Activated T-helper 17 cell treated with anti-CD3 and anti-CD28 coated beads, Interleukin-2, amount 50 U/mL, for 72 hours (primary cell): ENCODE measurements at places on chromosomes 11 and 22. TPM values are rescaled to one million over a fixed set of nuclear protein-coding genes. Genes with fewer than 3 reads are reported as not detected.

DNA sequence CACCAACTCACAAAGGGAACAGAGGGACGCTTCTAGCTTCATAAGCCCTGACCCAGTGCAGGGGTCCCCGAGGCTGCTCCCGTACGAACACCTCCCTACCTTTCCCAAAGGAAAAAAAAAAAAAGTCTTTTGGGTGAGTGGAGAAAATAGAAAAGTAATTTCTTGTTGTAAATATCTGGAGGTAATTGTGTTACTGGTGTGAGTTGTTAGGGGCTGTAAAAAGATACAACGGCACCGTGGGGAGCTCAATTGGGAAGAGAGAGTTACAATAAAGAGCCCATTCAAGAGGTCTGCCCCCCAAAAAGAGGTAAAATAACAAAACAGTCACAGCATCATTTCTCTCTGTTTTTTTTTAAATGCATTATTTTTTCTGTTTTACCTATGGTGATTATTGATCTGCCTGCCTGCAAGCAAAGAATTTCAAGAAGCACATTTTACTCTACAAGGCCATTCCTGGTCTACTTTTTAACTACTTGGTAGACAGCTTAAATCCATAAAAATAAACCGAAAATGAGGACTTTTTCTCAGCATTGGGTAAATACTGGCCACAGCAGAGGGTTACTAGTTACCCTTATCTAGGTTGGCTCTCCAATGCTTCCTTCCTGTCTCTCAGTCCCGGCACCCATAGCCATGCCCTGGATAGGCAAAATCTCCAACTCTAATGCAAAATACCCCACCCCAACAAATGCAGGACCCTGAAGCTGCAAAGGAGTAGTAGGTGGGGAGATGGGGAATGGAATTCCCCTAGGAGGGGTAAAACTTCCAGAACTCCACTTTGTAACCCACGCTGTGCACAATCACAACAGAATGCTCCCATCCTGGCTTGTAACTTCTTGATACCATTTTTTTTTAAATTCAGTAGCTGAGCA is 3.1 kb downstream of the PAX6 start:
- no peak for ATAC-seq

DNA sequence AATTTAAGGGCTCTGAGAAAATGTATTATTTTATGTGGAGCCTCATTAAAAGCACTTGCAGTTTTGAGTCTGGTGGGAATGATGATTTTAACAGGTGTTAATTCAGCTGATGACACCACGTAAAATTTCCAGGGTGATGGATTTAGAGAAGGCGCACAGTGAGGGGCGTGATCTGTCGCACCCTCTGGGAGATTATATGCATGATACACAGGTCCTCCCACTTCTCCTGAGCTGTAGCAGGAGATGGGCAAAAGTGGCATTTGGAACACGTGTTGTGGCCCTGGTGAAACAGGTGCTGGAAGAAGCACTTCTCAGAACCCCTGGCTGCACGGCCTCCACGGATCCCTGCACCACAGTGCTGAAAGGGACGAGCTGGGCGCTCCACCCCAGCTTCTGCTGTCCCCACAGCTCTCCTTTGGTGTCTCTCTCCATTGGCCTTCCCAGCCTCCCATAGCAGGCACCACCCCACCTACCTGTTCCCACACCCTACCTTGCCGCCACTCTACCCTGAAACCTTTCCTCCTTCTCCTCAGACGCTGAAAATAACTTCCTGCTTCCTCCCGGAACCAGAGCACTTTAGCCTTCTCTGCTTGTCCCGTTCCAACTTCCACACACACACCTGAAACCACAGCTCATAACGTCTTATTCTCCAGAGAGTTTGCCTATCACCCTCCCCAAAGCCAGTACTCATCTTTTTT is 6.9 kb upstream of the SORL1 start:
- ATAC-seq = no peak

DNA sequence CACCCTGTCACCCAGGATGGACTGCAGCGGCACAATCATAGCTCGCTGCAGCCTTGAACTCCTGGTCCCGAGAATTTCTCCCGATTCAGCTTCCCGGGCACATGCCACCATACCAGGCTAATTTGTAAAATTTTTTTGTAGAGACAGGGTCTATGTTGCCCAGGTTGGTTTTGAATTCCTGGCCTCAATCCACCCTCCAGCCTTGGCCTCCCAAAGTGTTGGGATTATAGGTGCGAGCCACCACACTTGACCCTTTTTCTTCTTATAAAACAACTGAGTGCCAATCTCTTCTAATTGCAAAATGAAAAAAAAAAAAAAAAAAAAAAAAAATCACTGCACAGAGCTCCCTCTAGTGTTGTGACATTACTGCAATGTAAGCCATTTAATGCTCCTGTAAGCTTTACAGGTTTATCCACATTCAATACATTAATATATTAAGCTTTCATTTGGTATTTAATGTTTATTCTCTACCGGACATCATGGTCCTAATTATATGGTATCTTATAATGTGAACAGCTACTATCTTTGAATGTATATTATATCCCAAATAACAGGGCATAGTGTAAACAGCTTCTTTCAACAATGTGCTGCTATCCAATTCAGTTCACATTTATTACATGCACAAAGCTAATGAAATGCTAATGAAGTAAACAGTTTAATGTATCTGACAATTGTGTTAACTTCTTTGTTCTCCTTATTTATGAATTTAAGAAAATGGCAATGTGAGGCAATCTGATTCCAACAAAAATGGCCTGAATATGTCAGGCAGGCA is 44.6 kb downstream of the COPB1 start:
- ATAC-seq = no peak

DNA sequence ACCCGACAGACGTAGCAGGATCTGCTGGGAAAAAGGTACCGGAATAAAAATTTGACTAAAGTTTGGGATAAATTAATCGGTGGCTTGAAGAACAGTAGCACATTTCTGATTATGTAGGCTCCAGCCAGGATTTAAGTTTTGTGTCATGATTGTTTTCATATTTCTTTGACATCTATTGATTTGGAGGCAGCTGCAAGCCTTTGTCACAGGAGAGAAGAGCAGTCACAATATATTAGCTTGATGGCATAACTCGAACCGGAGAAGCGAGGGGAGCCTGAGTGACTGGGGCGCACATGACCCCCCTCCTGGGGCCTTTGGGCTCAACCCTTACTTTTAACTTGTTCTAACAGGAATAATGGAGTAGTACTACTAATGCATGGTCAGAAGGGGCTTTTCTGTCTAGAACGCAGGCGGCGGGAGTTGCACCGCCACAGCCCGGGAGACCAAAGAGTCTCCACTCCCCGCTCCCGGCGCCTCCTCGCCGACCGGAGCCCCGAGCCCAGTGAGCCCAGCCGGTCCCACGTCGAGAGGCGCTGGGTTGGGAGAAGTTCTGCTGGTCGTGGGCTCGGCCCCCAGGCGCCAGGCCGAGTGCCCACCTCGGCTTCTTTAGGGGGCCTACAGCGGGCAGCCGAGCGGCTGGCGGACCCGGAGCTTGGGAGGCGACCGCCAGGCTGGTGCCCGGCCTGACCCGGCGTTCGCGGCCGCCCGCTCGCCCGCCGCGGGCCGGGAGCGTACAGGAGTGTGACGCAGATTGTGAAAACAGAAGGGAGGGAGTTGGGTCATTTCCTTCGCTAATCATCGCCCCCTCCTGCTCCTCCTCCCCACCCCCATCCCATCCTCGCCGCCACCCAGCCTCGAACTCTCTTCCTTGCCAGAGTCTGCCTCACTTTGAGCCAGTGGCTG is 15.7 kb upstream of the PAX6 start:
- no peak for ATAC-seq

- peak; percentile 47 for ATAC-seq
Observed at GRCh38 chr11:74030723-74031676, 22.1 kb upstream of the UCP3 start.

ESAM gene
- total RNA-seq = 0.84 TPM

- no peak for ATAC-seq
Observed at GRCh38 chr11:67666303-67666645, 8.1 kb downstream of the ALDH3B2 start.

DNA sequence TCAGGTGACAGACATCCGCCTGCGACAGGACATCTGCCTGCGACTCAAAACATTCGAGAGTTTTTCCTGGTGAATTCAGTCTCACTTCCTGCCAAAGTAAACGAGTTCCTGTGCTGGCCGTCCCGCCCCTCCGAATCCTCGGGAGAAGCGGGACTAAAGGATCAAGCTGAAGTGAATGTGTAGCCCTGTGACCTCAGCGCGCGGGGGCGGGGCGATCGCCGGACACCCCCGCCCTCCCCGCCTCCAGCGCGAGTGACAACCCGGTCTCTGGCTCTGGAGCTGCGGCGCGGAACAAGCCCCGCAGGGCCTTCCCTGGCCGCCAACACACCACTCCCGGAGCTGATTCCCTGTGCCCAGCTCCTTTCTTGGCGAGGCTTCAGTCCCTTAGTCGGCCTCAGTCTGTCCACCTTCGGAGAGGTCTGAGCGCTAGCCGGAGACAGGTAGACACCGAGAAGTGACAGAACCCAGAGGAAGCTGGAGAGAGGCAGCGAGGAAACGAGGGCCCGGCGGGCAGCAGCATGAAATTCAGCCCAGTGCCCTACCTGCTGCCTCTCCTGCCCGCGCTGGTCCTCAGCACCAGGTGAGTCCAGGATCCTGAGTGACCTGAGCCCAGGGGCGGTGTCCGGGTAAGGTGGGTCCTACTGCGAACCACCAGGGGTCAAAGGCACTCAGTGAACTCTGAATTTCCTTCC is 766.4 kb upstream of the LUZP2 start:
- no peak for ATAC-seq

TOM1 gene
- 60.0 TPM for total RNA-seq

TMEM258 gene
- total RNA-seq = 156 TPM

- no peak for ATAC-seq
Observed at GRCh38 chr22:25829808-25830777, 88.1 kb downstream of the MYO18B start.

DNA sequence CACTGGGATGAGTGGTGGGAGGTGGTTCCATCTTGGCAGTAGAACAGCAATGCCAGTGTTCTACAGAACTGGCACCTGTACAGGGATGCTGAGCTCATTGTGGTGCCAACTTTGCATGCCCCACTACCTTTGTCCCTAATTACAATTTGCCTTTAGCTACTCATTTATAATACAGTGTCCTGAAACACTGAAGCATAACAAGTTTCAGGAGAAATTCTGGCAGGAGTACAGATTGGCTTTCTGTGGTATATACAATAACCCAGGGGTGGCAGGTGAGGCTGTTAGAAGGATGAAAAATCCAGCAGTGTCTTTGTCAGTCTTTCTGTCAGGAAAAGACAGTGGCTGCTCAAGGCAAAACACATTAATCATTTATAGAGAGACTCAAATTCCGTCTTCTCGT is 240.3 kb downstream of the FAM76B start:
- no peak for ATAC-seq

DNA sequence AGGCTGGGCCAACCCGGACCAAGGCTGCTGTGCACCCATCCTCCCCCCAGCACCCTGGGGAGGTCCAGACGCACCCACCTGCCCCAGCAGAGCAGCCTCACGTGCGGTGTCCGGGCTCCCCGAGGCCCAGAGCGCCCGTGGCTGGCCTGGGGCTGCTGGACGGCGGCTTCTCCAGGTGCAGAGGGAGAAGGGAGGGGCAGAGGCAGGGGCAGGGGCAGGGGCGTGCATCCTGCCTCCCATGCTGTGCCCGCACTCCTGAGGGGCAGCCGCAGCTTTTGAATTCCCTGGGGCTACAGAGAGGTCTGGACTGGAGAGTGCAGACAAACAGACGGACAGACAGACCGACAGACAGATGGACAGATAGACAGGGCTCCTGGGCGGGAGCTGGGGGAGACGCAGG is 83.6 kb upstream of the PRR5 start:
- ATAC-seq = no peak

DNA sequence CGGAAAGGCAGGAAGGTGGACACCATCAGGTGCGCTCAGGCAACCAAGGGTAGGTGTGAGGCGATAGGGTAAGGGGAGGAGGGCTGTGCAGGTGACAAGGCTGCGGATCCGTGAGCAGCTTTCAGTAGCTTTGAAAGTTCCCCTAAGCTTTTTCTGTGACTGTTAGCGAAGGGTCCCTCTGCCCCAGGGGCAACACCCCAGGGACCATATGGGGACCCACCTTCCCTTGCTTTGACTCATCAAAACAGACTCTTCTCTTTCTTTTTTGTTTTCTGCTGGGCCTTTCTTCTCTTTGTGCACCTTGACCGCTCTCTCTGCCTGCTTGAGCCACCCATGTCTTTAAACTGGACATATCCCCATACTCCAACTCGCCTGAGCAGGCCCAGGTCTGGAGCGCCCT is 136.9 kb downstream of the FEZ1 start:
- no peak for ATAC-seq
